M059J (cell line): ENCODE measurements at places on chromosomes 3 and 15.

DNA sequence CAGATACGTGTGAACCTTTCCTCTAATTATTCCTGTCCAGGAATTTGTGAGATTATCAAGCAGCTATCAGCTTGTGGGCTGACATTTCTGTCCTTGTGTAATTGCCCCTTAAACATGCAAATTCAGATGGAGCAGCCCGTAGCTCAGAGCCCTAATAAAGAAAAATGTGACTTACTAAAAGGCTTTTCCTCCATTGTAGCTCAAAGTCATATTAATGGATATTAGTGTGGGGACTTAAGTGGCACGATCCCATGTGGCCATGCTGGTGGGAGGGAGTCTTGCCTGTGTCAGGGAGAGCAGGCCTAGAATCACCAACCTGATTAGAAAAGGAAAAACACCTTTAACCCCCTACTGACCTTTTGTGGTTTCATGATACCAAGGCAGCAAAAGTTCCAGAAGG, 399.2 kb downstream of the LRTM1 start:
- DNase-seq = no peak

GRCh38 chr3:5304789-5305683, 117.5 kb downstream of the EDEM1 start:
- DNase-seq = peak; percentile 26

- DNase-seq = peak; percentile 76
Measured at GRCh38 chr3:148158210-148158609, 539.5 kb upstream of the AGTR1 start.

GRCh38 chr3:94226078-94226477, 163.2 kb downstream of the NSUN3 start:
- peak; percentile 88 for DNase-seq

- no peak for DNase-seq
Measured at GRCh38 chr15:71226536-71227455, 111.5 kb downstream of the THSD4 start.

GRCh38 chr3:105798381-105798934, 70.4 kb downstream of the CBLB start:
- DNase-seq = no peak

DNA sequence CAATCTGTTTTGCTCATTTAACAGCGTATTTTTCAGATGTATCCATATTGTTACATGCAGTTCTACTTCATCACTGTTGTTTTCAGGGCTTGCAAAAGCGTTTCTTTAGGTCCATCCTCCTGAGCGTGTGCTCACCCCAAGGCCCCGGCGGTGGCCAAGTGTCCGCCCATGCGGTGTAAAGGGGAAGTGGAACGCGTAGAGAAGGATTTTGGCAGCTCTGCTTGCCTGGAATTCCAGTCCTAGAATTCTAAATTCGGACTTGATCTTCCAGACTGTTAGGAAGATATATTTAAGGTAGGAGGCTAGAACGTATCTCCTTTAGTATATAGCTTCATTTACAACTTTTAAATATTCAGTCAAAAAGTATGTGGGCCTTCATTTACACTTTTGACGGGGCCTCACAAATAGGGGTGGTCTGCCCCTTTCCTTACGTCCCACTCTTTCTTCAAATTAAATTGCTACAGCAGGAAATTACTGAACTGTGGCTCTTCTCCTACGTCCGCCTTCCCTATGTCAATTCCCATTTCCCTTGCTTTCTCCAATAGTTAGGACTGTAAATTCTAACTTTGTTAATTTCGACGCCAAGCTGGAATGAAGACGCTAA, 609 bp upstream of the TBC1D23 start:
- peak; percentile 64 for DNase-seq

GRCh38 chr15:76791511-76791910, 113.6 kb downstream of the SCAPER start:
- no peak for DNase-seq

DNA sequence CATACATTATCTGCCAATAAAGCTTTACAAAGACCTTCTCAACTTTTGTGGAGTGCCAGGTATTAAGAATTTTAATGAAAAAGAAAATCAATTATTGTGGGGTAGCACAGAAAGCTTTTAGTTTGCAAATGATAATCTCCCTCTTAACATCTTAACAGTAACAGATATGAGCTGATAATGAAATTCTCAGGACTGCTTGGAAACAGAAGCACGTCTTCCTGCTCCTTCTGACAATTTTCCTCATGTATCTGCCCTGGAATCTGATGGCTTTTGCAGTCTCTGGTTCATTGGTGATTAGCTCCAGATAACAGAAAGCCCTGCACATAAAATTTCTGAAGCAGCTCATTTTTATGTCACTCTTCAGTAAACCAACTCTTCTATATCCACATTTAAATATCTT, 432.4 kb upstream of the PDZRN3 start:
- no peak for DNase-seq
